ENCODE measurements at places on chromosomes 12 and 14. TPM values are rescaled to one million over a fixed set of nuclear protein-coding genes. Genes with fewer than 3 reads are reported as not detected.

GRCh38 chr14:62117751-62118105 is 355.5 kb downstream of the SNAPC1 start:
- no peak for DNase-seq

Gene TCL1B
- total RNA-seq = not detected

- no peak for DNase-seq
Observed at GRCh38 chr12:80491166-80491565, 47.1 kb downstream of the PTPRQ start.

Gene LIN7A
- 0.81 TPM for total RNA-seq

Gene CAPZA3
- not detected for total RNA-seq

- DNase-seq = no peak
Observed at GRCh38 chr12:8549381-8549780, 8.7 kb upstream of the CLEC4E start.

GRCh38 chr12:96015672-96016071 is 19.5 kb upstream of the HAL start:
- DNase-seq = no peak

- DNase-seq = no peak
Observed at GRCh38 chr12:78964521-78964920, 99.9 kb downstream of the SYT1 start.
